ENCODE measurements at places on chromosomes 11 and 22.

GRCh38 chr11:95363708-95364107 lies 132.7 kb upstream of the SESN3 start:
- DNase-seq: no peak

DNA sequence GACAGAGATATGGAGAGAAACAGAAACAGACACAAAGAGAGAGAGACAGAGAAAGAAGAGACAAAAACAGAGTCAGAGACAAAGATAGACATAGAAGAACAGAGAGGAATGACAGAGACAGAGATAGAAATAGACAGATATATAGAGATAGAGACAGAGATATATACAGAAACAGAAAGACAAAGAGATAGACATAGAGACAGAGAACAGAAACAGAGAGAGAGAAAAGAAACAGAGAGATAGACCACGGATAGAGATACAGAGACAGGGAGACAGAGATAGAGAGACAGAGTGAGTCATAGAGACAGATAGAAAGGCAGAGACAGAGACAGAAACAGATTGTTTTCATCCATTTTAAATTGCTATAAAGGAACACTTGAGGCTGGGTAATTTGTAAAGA lies 12.3 kb upstream of the MPEG1 start:
- DNase-seq: no peak

GRCh38 chr11:63862923-63863322 lies 24.0 kb downstream of the MARK2 start:
- DNase-seq: no peak

- DNase-seq: no peak
Observed at GRCh38 chr11:111230122-111230465, 15.4 kb upstream of the POU2AF2 start.

DNA sequence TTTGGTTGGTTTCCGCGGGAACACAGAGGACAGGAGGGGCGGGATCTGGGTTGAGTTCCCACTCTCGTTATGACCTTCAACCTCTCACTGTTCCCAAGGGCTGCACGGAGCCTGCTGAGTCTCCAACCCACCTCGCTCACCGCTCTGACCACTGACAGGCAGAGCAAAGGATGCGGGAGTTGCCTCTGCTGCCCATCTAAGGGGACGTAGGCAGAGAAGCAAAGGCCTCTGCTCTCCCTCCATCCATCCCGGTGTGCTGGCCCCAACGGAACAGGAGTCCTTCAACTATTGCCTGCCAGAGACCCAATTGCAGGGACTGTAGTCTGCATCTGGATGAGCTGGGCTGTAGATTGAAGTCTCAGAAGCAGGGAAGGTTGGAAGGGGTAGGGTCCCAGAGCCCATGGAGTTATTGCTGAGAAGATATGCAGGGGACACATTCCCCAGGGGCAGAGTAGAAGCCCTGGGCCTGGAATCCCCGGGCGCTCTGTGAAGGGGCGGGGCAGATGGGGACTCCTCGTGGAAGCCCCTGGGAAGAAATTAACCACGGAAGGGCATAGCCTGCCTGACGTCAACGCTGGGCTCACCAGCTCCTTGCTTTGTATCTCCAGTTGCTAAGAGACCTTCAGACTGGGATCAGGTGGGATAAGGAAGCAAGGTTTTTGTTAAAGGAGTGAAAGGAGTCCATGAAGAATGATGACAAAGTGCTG lies 12.7 kb upstream of the FXYD2 start:
- no peak for DNase-seq

- no peak for DNase-seq
Observed at GRCh38 chr22:44448271-44448830, 49.7 kb downstream of the RTL6 start.

- no peak for DNase-seq
Observed at GRCh38 chr11:92376146-92376599, 151.6 kb downstream of the FAT3 start.

All from activated CD4-positive, alpha-beta T cell treated with anti-CD3 and anti-CD28 coated beads for 48 hours (primary cell).